8988T (cell line): ENCODE measurements at places on chromosomes 5 and 9.

- no peak for DNase-seq
Observed at GRCh38 chr5:133032852-133033742, 6.7 kb upstream of the ZCCHC10 start.

DNA sequence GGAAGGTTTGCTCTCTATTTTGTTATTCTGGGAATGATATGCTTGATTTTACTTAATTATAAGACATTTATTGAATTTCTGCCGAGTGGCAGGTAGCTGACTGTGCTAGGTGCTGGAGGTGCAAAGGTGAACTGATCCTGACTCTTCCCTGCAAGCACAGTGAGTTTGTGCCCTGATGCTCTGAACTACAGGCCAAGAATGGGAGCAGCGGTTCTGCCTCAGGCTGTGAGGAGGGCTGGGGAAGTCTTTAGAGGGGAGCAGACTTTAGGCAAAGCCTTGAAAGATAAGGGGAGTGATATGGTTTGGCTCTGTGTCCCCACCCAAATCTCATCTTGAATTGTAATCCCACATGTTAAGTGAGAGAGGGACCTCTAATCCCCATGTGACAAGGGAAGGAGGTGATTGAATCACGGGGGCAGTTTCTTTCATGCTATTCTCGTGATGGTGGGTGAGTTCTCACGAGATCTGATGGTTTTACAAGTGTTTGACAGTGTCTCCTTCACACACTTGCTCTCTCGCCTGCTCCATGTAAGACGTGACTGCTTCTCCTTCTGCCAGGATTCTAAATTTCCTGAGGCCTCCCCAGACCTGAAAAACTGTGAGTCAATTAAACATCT is 73.1 kb downstream of the NDFIP1 start:
- DNase-seq, result no peak

DNA sequence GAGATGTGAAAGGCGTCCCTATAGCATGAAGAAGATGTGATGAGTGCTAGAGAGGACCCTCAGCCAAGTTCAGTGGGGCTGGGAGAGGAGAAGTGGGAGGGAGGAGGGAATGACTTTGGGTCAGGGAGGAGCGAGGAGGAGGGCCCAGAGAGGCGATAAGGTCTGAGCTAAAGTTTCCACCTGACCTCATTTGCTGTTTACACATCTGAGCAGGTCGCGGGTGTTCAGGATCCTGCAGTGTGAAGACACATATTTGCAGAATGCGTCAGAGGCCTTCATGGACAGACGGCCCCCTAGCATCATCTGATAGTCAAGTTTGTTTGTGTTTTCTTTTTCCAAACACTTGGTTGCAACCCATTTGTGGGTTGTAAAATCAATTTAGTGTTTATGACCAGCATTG is 18.9 kb upstream of the IGFBPL1 start:
- DNase-seq, result no peak

DNA sequence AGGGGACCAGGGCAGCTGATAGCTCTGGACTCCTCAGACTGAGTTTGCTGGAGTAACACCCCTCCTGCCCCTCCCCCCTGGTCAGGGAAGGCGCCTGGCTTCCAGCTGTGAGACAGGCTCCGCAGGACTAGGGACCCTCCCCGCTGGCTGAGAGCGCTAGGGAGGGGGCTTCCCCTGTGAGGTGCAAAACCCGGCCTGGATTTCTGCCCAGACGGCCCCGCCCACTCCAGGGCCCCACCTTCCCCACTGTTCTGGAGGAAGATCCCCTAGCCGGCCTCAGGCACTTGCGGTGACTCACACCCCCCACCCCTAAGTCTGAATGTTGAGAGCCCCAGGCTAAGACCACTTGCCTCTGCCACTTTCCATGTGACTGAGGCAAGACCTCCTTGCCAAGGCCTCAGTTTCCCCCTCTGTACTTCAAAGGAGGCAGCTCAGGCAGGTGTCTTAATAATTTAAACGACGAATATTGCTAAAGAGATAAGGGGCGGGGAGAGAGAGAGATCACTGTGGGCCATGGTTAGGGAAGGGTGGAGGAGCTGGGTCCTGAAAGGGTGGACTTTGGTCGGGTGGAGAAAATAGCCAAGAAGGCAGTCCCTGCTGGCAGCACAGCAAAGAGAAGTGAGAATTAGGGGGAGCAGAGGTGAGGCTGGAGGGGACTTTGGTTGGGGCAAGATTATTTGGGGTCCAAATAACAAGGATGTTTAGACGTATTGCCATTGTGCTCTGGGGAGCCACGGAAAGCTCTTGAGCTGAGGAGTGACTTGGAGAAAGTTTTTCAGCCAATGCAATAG is 1.0 kb upstream of the DAB2IP start:
- DNase-seq, result no peak

DNA sequence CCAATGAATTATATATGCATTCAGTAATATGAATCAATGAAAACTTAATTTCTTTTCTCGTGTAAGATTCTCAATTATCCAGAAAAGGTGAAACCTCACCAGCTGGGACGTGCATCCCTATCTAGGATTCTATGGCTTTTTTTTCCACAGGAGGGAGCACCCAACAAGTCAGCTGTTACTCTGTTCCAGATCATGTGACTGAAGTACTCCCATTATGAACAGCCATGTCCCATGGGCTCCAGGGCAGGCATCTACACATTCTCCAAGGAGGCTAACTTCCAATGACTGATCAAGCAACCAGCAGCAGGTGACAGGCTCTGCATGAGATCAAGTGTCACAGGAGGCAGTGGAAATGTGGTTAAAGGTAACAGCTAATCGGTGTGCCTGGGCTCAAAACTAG is 118.8 kb downstream of the ELAVL2 start:
- DNase-seq, result no peak

GRCh38 chr5:134101686-134102439 is 12.6 kb upstream of the TCF7 start:
- DNase-seq, result peak; percentile 87

DNA sequence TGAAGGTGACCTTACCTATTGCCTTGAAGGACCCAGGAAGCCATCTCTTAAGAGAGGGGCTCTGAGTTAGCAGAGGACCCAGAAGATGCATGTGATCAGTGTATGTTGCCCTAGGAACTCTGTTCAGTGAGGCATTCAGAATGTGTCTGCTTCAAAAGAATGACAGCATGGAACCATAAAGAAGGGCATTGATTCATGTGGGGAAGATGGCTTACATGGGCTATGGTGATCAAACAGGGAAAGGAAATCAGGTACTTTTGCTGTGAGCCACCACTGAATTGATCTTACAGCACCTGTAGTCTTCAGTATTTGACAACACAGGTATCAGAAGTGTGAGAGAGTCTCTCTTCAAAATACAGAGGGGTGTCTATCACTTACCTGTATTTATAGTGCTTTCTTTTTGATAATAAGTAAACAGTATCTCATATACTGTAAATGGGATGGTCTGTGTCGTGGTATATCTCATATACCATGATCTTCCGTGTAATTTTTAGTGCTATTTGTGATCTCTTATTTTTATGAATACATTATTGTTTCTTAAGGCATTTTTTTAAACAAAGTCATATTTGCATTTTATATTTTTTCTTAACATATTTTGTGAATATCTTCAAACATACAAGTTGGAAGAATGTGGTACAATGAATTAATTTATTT is 57.0 kb downstream of the FOCAD start:
- DNase-seq, result no peak
